ENCODE measurements at places on chromosomes 7 and 10.

DNA sequence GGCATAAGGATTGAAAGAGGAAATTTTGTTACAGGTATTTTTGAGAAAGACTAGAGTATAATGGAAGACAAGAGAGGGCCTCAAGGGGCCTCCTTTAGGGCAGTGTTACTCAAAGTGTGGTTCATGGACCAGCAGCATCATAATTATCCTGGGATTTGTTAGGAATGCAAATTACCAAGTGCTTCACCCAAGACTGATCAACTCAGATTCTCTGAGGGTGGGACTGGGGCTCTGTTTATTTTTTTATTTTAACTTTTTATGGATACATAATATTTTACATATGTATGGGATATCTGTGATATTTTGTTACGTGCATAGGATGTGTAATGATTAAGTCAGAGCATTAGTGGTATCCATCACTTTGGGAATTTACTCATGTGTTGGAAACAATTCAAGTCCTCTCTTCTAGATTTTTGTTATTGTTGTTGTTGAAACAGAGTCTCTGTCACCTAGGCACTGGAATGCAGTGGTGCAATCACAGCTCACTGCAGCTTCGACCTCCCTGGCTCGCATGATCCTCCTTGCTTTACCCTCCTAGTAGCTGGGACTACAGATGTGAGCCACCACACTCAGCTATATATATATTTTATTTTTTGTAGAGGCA lies 2.2 kb upstream of the KCTD7 start:
- DNase-seq = no peak

- no peak for DNase-seq
Observed at GRCh38 chr7:128318691-128319090, 25.0 kb downstream of the RBM28 start.

GRCh38 chr10:17756557-17757217 lies 4.7 kb downstream of the TMEM236 start:
- no peak for DNase-seq

DNA sequence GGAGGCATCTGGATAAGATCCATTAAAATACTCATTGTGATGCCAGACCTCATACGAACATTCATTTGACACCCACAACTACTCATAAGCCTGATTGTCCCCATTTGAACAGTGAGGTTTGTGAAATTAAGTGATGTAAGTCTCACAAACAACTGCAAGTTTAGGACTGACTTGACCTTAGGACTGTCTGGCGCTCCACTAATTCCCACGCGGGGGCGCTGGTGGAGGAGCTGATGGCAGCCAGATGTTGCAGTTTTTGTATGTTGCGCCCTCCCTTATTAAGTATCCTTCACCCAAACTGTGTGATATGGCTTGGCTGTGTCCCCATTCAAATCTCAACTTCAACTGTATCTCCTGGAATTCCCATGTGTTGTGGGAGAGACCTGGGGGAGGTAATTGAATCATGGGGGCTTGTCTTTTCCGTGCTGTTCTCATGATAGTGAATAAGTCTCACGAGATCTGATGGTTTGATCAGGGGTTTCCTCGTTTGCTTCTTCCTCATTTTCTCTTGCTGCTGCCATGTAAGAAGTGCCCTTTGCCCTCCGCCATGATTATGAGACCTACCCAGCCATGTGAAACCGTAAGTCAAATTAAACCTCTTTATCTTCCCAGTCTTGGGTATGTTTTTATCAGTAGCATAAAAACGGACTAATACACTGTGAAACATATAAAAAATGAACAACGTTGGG lies 20.3 kb upstream of the TIAL1 start:
- no peak for DNase-seq

DNA sequence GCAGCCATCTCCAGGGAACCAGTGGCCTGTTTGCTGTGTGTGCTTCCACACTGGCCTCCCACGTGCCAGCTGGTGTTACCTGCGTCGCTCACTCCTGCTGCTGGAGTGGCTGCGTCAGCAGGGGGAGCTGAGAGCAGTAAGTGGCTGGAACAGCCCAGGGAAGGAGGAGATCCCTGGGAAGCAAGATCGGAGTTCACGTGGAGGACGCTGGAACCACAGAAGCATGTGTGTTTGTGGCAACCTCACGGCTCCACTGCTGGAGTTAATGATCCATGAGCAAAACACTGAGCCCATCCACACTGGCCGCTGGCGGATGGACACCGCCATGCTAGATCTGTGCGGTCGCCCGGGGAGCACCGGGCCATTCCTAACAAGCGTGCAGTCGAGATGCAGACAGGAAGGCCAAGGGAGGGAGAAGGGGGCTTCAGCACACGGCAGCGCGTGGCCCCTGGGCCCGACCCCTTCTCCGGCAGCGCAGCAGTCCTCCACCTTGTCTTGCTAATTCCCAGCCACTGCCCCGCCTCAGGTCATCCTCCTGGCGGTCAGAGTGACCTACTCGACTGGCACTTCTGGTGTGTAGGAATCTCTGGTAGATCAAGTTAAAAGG lies 68.5 kb upstream of the EEPD1 start:
- no peak for DNase-seq

GRCh38 chr10:8044908-8045725 lies 9.4 kb upstream of the GATA3 start:
- no peak for DNase-seq

DNA sequence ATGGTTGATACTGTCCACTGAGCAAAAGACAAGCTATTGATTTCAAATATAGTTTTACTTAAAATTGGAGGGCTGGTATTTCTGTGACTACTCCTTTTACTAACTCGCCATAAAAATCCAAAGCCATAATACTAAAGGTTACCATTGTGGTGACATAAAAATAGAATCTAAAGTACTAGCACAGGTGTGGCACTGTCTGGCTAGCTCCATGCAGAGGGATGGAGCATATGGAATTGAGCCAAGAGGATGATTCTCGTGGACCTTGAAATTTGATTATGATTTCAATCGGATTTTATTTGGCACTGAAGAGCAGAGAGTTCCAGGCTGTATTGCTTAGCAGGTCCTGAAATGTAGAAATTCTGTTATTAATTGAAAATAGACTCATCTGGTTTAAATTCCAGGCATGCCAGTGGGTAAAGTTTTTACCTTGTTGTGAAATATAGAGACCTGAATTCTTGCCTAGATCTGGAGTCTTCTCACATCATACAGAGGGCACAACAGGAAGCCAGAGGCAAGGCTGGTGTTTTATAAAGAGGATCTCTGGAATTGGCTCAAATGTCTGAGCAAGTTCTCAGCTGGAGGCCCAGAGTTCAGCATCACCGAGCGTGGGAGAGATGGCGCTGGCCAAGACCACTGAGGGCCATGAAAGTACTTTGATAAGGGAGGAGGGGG lies 29.9 kb upstream of the DLD start:
- no peak for DNase-seq

GRCh38 chr10:86878983-86879713 lies 78.3 kb downstream of the MMRN2 start:
- DNase-seq = no peak

DNA sequence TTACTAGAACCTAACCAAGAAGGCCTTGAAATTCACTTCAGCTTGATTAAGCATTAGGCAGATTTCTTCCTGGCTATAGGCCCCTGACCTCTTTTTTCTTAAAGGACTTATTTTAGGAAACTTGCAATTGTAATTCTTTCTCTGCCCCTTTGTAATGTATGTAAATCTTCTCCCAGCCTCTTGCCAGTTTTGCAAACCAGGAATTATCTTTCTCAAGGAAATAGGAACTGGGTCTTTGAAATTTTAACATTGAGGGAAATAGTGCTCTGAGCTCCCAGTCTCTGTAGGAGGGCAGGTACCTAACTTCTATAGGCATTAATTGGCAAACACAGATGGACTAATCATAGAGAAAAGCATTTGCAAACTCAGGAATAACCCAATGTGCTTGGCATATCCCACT lies 342.7 kb downstream of the THSD7A start:
- no peak for DNase-seq

Measured in stimulated activated CD4-positive, alpha-beta T cell treated with anti-CD3 and anti-CD28 coated beads, Interleukin-15, amount 100 ng/mL, for 48 hours (primary cell).